ENCODE measurements at places on chromosomes 3 and 15.

GRCh38 chr15:29034151-29034550 is 148.4 kb downstream of the APBA2 start:
- no peak for DNase-seq

DNA sequence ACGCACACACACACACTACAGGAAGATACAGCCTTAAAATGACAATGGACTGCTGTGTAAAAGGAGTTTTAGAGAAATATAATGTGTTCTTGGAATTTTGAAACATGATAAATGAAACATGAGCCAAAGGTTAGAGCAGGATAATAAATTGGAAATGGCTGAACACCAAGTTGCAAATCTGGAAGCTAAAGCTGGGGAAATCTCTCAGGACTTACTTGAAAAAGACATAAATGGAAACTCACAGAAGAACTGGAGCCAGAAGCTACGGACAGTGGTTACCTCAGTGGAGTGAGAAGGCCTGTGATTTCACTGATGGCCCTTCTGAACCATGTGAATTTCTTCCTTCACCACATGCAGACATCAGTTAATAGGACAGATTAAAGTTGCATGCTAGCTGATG is 37.3 kb upstream of the ATP10A start:
- no peak for DNase-seq

DNA sequence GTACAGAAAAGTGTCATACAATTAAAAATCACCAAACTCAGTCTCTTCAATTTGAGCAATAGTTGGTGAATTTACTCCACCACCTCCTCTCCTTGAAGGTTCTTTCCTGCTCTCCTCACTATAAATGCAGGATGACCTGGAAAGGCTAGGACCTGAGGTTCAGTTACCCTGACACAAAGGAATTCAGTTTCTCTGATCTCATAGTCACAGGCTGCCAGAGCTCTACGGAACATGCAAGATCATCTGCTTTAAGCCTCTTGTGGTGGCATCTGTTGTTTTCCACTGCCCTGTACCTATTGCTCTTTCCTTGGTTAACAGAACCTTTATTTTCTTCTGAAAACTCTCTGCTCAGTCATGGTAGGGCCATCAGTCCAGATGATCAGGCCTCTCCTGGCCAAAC is 4.9 kb upstream of the TP63 start:
- no peak for DNase-seq

GRCh38 chr3:138686771-138687221 is 78.2 kb downstream of the FAIM start:
- DNase-seq = peak; percentile 7

DNA sequence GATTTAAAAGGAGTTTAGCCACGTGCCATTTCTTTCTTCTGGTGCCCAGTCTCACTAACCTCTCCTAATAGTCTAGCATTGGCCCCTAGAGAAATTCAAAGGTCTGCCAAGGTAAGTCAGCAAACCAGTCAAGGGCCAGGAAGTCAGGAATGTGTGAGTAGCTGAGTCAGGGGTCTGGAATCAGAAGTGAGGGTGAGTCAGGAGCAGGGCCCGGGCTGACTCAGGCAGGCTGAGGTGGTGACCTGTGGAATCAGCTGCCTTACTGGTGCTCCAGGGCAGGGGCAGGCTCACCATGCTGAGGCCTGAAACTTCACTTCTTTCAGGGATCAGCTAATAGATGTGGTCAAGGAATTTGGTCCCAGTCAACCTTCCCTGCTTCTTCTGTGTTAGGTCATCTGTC is 105.8 kb upstream of the MYZAP start:
- peak; percentile 92 for DNase-seq

GRCh38 chr3:98980915-98981596 is 79.6 kb upstream of the DCBLD2 start:
- DNase-seq = no peak

- no peak for DNase-seq
These were observed 40.6 kb downstream of the ITPR1 start for GRCh38 chr3:4533489-4534443.

DNA sequence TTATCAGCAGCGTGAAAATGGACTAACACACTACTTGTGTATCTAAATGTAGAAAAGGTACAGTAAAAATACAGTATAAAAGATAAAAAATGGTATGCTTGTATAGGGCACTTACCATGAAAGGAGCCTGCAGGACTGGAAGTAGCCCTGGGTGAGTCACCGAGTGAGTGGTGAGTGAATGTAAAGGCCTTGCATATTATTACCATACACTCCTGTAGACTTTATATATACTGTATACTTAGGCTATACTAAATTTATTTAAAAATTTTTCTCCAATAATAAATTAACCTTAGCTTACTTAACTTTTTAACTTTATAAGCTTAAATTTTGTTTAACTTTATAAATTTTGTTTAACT is 67.2 kb upstream of the TSPAN3 start:
- DNase-seq = no peak

DNA sequence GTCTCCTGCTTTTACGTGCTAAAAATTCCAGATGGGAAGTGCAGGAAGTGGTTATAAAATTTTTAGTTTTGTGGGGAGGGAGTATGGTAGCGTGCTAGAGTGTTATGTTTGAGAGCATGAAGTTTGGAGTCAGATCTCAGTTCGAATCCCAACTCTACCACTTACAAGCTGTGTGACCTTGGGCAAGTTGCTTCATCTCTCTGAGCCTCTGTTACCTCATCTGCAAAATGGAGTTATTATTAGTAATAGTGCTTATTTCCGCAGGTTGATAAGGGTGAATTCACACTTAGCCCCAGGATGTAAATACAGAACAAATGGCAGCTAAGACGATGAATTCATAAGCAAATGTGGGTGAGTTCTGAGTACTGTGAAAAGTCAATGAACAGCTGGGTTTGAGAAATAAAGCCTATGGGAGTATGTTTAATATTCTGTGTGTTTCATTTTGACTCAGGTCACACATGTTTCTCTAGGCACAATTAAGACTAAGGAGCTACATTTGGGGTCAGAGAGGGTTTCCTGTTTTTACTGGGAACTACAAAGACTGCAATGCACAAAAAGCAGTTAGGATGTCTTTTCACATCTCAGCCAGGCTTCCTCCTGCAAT is 73.1 kb upstream of the FEZF2 start:
- no peak for DNase-seq

- DNase-seq = no peak
These were observed 232.2 kb downstream of the UBE2E2 start for GRCh38 chr3:23435318-23435717.

- DNase-seq = peak; percentile 85
These were observed 11.3 kb upstream of the DLG1 start for GRCh38 chr3:197309528-197310361.

- no peak for DNase-seq
These were observed 666 bp upstream of the FAM219B start for GRCh38 chr15:74907163-74907870.

All from MCF 10A (cell line).